Gastroesophageal sphincter (tissue), 4 donors: ENCODE measurements at places on chromosomes 1 and 21.
A peak's percentile ranks its signal among the peaks of the same experiment; 100 is the strongest.

GRCh38 chr1:79785561-79785960 lies 779.0 kb upstream of the ADGRL4 start:
- ATAC-seq = no peak

DNA sequence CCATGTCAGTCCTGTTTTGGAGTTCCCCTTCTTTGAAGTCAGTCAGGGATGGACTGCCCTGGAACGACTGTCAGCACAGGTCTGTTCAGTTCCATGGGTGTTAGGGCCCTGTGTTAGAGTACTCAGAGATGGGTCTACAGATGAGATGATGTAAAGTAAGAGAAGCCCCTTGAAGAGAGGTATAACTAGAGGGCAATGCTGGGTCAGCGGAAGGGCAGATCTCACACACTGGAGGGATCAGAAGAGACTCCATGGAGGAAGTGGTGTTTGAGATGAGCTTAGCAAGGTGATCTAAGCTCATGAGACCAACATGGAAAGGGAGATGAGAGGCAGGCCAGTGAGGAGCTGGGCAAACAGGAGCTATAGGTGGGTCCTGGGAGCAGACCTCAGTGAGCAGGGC lies 7.6 kb downstream of the PPFIA4 start:
- ATAC-seq = no peak

- ATAC-seq = no peak
These were observed 130.4 kb downstream of the AK5 start for GRCh38 chr1:77412069-77412819.

- ATAC-seq = no peak
These were observed 64.5 kb upstream of the PRRC2C start for GRCh38 chr1:171420810-171421209.

DNA sequence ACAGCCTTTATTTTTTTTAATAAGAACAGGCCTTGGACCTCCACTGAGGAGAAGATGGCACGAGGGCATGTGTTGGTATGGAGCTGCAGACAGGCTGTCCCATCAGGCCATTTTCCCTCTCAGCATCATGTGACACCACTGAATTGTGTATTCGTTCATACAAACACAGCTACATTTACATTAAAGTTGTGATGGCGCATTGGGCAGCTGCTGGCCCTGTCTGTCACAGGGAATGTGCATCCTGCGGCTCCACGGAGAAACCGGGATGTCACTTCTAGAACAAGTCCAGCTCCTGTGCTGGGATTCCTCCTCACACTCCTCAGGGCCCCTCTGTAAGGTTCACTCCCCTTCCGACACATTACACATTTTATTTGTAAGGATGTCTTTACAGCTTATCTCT lies 147.6 kb upstream of the TNR start:
- ATAC-seq = no peak

- peak; percentile 69 for ATAC-seq
These were observed 21.5 kb downstream of the STPG1 start for GRCh38 chr1:24391882-24392603.

- no peak for ATAC-seq
These were observed 735 bp downstream of the TTC13 start for GRCh38 chr1:230977761-230978490.

DNA sequence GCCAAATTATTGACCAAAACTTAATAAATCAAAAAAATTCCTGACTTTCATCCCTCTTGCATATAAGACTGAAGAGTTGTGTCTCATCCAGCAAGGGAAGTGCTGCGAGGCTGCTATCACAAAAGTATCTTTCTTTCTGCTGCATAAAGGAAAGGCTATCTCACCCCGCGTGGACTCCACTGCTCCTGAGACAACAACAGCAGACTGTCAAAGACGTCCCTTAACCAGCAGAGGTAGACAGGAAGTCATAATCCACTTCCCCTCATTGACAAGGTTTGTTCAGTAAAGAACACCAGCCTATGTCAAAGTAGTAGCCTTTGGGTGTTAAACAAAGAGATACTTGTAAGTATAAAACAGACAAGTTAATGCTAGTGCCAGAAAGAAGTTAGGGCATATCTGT lies 29.4 kb downstream of the VPS26C start:
- no peak for ATAC-seq

DNA sequence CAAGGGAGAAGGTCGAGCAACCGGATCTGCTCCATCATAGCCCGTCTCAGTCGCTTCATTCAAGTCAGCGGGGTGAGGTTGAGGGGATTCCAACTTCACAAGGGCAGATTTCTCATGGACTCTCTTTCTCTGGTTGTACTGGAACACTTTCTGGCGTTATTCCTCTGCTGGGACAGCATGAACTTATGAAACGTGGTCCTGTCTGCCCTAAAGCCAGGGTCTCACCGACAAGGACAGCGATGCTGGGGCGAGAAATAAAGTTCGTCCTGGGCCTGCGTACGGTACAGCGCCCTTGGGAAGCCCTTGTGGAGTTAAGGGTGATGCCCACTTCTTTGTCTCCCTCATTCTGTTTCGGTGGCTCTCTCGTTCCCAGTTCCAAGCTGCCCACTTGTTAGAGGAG lies 1.3 kb upstream of the FLVCR1 start:
- no peak for ATAC-seq

DNA sequence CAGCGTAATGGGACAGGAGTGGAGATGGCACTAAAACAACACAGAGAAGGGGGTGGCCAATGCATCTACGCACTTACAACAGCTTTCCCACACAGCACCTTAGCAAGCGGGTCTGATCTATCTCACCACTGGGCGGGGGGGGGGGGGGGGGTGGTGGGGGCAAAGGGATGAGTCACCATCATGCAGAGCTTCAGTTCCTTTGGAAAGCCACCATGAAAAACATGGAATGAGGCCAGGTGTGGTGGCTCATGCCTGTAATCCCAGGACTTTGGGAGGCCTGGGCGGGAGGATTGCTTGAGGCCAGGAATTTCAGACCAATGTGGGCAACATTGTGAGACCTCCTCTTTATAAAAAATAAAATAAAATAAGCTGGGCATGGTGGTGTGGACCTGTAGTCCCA lies 47.2 kb downstream of the KLHDC7A start:
- ATAC-seq = no peak

- ATAC-seq = peak; percentile 26
These were observed 867 bp downstream of the PTGFRN start for GRCh38 chr1:116910379-116911187.

DNA sequence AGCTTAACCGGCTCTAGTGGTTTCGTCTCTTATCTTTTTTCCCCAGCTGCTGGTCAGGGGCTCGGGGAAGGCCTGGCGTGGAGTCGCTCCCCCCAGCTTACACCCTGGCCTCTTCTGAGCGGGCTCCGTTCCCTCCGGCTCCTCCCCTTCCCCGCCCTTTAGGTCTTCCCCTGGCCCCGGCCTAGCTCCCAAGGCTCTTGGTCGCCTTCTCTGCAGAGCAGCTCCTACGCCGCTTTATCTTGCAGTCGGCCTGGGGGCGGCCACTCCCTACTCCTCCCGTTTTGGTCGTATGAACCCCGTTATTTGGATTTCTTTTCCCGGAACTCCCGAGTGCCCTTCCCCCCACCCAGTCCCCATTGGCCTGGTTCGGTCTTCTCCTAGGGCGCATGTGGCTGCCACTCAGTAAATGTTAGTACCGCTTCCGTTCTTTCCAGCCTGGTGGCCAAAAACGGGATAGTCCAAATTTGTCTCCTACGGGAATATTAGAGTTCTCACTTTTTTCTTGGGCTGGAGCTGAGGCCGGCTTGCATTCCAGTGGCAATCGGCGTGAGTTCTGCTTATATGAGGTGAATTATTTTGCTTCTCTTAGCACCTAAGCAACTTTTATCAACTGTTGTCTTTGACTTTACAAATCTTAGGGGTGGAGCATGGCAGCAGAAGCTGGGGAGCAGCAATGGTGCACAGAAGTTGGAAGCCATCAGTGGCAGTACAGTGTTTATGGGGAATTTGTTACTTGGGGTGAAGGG lies 467 bp downstream of the THRAP3 start:
- peak; percentile 81 for ATAC-seq

DNA sequence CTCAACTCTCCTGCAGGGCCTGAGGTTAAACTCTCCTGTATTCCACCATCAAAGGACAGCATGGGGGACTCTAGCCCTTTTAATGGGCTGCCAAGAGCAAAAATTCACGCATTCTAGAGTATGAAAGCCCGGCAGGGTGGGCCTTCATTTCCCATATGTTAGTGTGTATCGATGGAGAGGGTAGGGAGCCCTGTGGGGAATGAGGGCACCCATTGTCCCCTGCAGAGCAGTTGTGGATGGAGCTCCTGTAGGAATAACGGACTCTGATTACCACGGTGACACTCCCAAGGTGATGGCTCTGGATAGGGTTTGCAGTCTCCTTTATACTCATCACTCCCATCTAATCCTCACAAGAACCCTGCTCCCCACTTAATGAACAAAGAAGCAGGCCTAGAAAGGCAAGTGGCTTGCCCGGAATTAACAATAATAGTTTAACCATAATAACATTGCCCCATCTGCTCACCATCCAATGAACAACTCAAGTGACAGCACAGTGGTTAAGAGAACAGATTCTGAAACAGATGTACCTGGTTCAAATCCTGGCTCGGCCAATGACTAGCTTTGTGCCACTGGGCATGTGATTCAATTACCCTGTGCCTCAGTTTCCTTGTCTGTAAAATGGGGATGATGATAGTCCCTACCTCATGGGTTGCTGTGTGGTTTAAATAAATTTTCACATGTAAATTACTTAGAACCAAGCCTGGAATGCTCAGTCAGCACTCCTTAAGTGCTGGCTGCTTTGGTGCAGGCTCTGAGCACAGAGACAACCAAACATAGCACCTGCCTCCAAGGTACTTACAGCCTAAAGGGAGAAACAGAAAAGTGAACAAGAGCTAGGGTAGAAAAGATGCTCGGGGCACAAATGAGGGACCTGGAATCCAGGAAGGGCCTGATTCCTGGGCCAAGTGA lies 29.0 kb downstream of the HIVEP3 start:
- ATAC-seq = no peak

- ATAC-seq = no peak
These were observed 20.3 kb upstream of the A3GALT2 start for GRCh38 chr1:33341190-33341589.

- ATAC-seq = no peak
These were observed 200.2 kb downstream of the PDE4B start for GRCh38 chr1:65992831-65993271.

DNA sequence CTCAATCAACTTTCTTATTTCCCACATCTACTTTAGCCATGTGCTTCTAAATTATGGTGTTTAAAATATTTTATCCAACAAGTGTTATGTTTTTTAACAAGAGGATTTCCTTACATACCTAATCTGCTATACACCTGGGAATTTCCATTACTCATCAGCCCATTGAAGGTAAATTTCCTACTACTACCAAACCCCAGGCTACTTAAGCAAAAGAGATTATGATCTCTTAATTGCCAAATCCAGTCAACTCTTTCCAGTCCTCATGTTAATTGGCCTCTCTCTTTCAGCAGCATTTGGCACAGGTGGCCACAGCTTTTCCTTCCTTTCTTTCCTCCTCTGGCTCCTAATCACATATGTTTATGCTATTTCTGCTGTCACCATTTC lies 5.1 kb upstream of the C1orf162 start:
- no peak for ATAC-seq

DNA sequence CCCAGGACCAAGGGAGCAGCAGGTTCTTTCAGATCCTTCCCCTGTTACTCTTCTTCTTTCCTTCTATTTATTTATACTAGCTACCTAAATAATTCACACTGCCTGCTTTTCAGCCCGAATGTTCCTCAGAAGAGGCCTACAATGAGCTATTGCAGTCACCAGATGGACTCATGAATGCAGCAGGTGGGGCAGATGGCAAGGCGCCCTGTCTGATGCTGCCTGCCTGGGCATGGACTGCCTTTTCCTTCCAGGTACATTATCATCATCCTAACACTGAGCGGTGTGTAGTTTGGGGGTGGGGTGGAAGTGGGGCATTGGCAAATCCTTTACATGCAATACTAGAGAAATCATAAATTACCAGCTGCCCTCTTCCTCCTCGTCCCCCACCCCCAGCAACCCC lies 17.6 kb downstream of the ESRRG start:
- ATAC-seq = no peak

GRCh38 chr1:235883261-235883927 lies 16.7 kb upstream of the LYST start:
- ATAC-seq = peak; percentile 89

GRCh38 chr1:214403431-214403830 lies 122.5 kb downstream of the SMYD2 start:
- no peak for ATAC-seq

DNA sequence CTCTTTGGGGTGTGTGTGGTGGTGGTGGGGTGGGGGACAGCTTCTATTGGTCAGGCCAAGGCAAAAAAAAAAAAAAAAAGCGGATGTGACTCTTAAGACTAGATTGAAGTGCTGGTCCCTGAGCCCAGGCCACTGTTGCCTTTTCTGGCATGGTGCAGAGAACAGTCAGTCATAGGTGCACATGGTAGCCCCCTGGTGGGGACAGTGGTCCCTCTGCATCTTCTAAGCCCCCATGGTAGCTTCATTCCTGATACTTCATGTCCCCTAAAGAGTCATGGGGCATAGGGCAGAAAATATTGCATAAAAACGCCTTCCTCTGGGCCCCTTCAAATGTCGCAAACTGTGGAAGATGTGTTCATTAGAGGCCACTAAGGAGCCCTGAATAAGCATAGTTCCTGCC lies 371.8 kb downstream of the NPHP4 start:
- no peak for ATAC-seq

DNA sequence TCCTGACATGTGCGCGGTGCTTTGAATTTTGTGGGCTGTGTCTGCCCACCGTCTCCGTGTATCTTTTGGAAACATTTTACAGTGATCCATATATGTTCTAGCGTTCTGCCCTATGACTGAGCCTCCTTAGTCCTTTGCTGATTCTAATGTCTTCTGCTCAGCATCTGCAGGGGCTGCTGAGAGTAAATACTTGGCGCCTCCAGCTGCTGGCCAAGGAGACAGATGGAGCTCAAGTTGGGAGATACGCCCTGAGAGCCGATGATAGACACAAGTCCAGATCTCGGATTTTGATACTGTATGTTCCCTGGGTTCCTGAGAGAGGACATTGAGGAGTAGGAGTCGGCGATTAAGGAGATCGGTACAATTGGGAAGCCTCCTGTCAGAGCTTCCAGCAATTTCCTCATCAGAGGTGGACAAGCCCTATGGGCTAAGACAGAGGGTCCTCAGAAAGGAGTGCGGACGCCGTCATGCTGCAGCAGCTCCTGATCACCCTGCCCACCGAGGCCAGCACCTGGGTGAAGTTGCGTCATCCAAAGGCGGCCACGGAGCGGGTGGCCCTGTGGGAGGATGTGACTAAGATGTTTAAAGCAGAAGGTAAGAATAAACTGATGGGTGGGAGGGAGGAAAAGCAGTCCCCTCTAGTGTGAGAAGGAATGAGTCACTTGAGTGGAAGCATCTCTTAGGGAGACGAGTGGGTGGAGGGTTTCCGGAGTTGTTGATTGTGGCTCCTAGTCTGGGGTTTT lies 390 bp downstream of the ZFP69B start:
- peak; percentile 11 for ATAC-seq

GRCh38 chr1:239926184-239926583 lies 165.5 kb upstream of the FMN2 start:
- ATAC-seq = no peak

- peak; percentile 49 for ATAC-seq
These were observed 53.0 kb upstream of the ARTN start for GRCh38 chr1:43880604-43881003.
